RPMI7951 (cell line): ENCODE measurements at places on chromosomes 6 and 20.

GRCh38 chr6:29762781-29763214 lies 39.6 kb downstream of the HLA-F start:
- peak; percentile 15 for DNase-seq

DNA sequence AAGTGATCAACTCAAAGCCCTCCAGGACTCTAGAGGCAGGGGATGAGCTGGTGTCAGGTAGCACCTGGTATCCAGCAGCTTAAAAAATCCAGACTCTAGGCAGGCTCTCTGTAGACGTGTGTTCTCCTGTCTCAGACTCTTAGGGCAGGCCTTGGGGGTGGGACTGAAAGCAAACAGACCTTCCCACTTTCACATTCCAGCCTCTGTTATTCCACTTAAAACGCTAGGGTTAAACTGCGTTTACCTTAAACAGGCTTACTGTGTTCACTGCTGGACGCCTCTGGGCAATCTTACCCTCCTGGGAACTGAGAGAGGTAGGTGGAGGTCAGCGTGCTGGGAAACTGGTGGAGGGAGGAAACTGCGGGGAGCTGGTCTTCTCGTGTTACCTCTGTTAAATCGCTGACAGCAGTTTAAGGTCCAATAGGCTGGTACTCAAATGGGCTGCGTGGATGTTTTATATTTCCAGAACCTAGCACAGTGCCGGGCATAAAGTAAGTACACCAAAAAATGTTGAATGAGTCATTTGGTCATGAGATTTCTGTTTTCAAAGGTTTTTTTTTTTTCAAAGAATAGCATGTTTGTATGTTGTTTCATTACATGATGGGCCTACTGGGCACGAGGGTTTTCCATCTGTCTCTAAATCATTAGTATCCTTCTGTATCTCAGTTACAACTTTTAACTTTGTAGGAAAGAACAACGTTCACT lies at the start of gene GCNT2:
TSS of gene GCNT2 (plus strand) at position 248 of the 705 bp plus-strand sequence. CDS start 7,561 bp downstream, outside the sequence.
- peak; percentile 54 for DNase-seq

DNA sequence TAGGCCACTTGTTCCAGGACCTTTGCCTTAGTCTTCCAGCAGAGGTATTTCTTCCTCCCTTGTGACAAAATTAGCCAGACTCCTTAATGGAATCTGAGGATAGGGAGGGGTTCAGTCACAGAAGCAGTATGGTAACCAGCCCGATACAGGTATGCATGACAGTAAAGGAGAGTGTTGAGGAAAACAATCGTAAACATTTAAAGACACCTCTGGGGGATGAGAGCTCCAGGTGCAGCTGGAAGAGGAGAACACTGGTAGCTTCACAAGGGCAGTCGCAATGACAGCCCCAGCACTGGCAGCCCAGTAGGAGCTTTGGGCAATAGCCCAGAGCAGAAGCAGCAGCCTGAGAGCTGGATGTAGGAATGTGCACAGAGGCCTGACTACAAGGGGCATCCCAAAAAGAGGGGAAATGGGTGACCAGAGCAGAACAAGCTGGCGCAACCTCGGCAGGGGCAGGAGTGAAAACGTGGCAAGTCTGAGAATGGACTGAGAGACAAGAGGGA lies 344.9 kb upstream of the JAG1 start:
- DNase-seq, result no peak

DNA sequence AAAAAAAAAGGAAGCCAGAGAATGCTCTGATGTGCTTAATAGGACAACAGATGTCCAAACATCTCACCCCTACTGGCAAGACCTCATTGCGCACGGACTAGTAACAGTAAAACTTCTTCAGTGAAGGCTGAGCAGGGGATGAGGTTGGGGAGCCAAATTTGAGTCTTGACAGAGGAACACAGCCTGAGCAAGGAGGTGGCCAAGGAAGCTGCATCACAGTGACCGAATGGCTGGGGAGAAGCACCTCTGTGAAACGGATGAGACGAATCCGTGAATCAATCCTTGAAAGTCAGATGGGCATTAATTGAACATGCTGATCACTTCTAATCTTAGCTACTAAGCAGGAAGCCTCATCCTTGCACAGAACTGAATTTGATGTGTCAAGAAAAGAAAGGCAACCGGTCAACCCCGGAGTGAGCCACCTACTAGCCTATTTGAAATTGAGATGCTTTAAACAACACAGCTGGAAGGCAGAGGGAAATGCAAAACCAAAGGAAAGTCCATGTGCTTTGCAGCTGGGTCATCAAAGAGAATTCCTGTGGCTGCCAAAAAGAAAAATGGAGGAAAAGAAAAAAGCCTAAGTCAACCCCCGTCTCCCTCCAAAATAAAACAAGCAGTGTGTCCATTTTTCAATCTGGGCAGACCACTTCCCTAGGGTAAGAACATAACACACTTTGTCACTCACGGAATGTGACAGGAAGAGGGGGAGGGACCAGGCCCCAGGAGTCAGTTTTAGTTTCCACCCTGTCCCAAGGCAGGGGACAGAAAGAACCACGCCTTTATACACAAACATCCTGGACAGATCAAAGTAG lies 29.5 kb downstream of the PXDC1 start:
- peak; percentile 76 for DNase-seq

DNA sequence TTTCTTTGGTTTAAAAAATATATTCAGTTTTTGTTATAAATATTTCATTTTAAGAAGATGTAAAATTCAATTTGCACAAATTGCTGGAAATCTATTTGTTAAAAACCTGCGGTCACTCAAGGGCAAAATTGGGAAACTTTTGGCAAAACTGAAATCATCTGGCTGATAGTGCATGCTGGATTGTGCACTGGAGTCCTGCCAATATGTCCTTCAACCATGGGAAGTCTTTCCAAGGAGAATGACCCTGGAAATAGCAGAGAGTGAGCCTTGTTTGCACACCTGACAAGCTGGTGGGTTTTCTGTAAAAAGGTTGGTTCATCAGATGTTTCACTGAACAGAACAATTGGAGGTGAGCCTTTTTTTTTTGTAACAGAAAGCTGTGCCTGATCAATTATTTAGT lies 413.5 kb downstream of the BTBD3 start:
- DNase-seq, result no peak

GRCh38 chr6:5518936-5519491 lies 257.7 kb downstream of the FARS2 start:
- no peak for DNase-seq

- peak; percentile 36 for DNase-seq
These were observed 75.1 kb downstream of the COL12A1 start for GRCh38 chr6:75130784-75131183.

GRCh38 chr6:38877721-38878120 lies 162.6 kb downstream of the DNAH8 start:
- no peak for DNase-seq

DNA sequence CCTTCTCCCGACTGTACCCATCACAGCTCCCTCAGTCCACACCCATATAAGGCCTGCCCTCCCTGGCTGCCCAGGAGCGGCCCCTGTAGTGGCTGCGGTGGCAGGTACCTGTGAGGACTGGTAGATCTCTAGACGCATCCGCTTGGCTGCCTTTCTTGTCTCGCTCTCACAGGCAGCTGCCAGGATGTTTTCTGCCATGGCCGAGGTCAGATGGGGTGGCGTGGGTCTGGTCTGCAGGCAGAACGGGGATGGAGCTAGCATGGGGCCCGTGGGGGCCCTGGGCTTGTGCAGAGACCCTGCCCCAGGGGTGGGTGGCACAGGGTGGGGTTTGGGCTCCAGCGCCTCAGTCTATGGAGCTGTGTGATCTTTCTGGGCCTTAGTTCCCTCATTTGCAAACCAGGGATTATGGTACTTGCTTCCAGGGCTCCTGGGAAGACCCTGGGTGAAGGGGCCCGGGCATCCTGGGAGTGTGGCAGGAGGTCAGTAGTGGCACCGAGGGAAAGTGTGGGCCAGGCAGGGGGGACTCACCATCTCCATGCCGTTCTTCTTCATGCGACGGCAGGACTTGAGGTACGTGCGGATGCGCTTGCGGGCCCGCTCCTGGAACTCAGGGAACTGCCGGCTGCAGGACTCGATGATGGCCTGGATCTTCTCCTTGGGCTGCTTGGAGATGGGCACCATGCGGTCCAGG lies 94.8 kb downstream of the ASXL1 start:
- DNase-seq, result no peak

- DNase-seq, result no peak
These were observed 10.9 kb upstream of the NOX3 start for GRCh38 chr6:155466539-155466938.

DNA sequence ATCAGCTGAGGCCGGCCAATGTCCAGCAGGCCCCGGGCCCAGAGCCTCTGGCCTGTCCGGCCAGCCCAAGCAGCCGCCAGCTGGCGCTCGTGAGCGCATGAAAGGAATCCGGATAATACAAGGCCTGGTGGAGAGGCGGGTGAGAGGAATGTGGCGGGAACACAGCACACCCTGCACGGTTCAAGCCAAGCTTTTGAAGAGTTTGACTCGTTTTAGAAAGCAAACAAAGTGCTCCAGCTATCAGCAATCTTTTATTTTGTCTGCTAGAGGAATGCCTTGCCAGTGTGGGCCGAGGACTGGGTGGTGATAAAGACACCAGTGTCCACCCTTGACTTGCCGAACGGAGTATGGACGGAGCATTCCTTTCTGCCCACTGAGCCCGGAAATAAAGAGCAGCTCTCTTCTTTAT lies 9.3 kb upstream of the NEDD9 start:
- DNase-seq, result no peak

DNA sequence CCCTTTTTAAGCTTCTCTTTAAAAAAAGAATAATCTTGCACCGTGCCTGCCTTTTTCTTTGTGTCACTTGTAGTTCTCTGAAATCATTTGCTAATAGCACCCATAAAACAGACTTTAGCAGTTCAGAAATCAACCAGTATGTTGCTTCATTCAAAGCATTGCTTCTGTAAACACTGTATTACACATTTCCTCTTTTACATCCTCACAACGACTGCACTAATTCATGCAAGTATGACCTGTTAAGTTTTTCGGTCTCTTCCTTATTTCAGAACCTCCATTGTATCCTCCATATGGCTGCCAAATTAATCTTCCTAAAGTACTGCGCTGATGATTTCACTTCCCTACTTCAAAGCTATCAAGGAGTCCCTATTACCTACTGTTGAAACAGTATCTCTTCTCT lies 142.9 kb upstream of the RNF217 start:
- no peak for DNase-seq

DNA sequence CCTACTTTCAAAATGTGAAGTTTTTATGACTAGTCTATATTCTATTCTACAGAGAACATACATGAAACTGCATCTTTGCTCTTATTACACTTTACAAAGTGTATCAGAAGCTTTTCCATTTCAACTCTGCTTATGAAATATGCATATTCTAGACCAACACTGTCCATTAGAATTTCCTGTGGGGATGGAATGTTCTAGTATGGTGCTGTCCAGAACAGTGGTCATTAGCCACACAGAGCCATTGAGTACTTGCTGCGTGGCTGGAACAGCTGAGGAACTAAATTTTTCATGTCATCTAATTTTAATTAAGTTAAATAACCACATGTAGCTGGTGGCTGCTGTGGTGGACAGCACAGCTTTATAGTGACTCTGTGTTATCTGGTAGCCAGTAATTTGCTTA lies 105.9 kb upstream of the PDE10A start:
- DNase-seq, result no peak

DNA sequence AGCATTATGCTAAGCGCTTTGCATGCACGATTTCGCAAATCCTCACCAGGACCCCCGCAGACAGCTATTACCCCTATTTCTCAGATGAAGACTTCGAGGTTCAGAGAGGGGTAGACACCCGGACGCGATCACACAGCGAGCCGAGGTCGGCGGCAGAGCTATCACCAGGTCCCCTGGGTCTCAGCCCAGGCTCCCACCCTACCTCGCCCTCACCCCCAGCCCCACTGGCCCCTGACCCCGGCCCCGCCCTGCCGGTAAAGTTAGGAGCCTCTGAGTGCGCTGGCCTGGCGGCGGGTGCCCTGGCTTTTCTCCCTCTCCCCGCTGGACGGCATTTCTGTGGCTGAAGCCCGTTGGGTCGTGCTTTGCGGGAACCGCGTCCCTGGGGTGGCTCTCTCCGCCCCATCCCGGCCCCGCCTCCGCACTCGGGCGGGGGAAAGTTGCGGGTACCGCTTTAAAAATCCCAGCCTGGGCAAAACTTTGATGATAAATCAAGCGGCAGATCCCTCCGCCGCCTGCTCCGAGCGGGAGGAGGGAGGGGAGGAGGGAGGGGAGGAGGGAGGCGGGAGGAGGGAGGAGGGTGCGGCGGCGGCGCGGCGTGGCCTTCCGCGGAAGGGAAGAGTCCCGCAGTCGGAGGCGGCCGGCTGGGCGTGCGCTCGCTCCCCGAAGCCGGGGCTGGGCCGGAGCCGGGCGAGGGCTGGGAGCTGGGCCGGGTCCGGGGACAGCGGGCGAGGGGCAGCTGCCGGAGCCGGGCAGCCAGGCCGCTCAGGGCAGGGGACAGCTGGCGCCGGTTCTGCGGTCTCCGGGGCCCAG lies at the start of gene VSTM2L:
TSS of gene VSTM2L (plus strand) at position 624 of the 810 bp plus-strand sequence. CDS start 224 bp downstream, outside the sequence.
- peak; percentile 84 for DNase-seq

- DNase-seq, result no peak
These were observed 98.1 kb downstream of the MAP3K7 start for GRCh38 chr6:90488816-90489215.

GRCh38 chr6:19380293-19380692 lies 456.9 kb upstream of the ID4 start:
- DNase-seq, result no peak

GRCh38 chr20:9839626-9840025 lies 750 bp upstream of the PAK5 start:
- no peak for DNase-seq

- no peak for DNase-seq
These were observed 16.4 kb upstream of the CYP24A1 start for GRCh38 chr20:54190217-54190616.

DNA sequence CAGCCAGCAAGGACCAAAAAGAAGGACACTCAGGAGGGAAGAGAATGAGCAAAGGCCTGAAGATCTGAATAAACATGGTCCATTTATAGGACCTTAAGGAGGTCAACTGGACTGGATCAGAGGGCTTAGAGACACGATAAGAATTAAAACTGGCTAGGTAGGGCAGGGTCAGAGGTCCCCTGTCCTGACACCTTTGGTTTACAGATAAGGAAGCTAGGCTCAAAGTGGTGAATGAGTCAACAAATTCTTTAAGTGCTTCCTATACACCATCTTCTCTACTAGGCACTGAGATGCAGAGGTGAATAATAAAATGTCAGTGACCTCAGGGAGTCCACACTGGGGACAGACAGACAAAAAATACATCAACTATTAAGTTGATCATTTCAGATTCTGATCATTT lies 70.3 kb downstream of the HIVEP2 start:
- DNase-seq, result no peak

- no peak for DNase-seq
These were observed 236.0 kb downstream of the TTLL2 start for GRCh38 chr6:167560673-167561569.

GRCh38 chr6:143024977-143025376 lies 35.7 kb upstream of the AIG1 start:
- no peak for DNase-seq

- DNase-seq, result peak; percentile 24
These were observed 630 bp downstream of the PPP2R5D start for GRCh38 chr6:42984924-42985475.
